Activated CD4-positive, alpha-beta memory T cell treated with anti-CD3 and anti-CD28 coated beads for 36 hours (primary cell): ENCODE measurements at places on chromosomes 6 and 20.

DNA sequence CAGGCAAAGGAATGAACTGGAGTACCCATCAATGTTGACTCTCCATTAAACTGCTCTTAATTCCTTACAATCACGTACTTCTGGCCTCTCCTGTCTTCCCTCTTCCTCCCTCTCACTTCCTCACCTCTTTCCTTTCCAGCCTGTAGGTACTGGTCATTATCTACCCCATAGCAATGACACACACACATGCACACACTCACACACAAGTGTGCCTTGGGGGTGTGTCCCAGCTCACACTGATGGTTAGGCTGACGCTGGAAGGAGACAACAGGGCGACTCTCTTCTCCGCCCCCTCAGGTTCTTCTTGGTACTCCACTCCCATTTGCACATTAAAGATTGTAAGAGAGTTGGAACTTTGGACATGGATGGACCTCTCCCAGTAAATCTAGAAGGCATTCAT lies 14.0 kb upstream of the SERPINB9 start:
- DNase-seq = no peak

DNA sequence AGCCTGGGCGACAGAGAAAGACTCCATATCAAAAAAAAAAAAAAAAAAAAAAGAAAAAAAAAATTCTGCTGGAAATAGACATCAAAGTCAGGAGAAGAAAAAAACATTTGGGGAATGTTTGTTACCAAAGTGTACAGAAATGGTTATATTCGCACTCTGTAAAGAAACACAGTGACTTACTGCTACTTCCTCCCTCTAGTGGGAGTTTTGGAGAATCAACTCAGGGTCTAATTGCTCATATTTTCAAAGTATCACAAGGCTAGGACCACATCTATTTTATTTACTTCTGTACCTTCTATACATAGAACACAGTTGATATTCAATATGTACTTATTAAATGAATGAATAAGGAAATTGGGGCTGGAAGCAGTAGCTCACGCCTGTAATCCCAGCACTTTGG lies 24.4 kb downstream of the ARG1 start:
- DNase-seq = no peak

DNA sequence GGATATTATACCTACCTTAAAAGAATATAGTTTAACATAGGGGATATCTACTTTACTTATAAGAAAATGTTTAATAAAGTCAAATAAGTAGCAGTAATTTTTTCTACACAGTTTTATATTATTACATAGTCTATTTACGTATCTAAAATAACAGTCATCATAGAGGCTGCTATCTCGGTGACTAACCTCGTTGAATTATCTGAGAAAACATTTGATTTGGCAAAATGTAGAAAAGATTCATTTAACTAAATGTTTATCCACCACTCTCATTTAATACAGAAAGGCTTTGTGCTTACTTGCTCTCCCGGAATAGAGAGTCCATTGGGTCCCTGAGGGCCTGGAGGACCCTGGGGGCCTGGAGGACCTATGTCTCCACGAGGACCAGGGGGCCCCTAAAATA lies 103.6 kb downstream of the COL12A1 start:
- DNase-seq = no peak

GRCh38 chr6:90538278-90539046 lies 48.4 kb downstream of the MAP3K7 start:
- DNase-seq = no peak

DNA sequence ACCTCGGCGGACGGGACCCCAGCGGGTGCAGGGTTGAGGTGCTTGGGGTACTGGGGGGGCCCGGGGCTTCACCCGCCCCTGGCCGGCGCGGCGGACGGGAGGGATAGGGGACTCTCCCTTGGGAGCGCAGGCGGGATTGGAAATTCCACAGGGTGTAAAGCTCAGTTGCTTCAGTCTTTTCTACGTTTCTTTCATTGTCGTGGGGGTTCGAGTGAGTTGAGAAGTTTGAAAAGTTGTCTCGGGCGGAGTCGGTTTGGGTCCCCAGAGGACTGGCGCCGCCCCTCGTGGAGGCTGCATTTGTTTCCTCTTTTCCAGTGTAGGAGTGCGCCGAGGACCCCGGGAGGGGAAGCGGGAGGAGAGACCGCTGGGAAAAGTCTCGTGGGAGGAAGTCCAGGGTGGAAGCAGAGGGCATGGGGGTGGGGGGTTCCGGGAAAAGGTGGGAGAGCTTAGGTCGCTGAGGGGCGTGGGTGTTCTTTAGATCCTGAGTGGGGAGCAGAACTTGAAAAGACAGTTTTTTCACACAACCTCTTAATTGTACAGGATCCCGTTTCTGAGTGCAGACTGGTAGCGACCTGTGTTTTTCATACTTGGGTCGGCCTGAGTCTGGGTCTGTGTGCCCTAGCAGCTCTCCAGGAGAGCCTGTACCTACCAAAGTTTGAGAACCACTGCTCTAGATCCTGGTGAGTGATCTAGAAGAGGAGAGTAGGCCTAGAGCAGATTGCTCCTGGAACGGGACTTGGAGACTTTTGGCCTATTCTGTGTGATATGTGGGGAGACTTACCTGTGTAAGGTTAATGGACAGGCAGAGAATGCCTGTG lies 495 bp downstream of the FAM83B start:
- no peak for DNase-seq

- DNase-seq = peak; percentile 15
Measured at GRCh38 chr6:150857062-150857944, 8.2 kb upstream of the MTHFD1L start.

- DNase-seq = no peak
Measured at GRCh38 chr6:90149280-90149679, 147.4 kb downstream of the BACH2 start.

GRCh38 chr6:42106112-42107023 lies 36.1 kb downstream of the C6orf132 start:
- no peak for DNase-seq

DNA sequence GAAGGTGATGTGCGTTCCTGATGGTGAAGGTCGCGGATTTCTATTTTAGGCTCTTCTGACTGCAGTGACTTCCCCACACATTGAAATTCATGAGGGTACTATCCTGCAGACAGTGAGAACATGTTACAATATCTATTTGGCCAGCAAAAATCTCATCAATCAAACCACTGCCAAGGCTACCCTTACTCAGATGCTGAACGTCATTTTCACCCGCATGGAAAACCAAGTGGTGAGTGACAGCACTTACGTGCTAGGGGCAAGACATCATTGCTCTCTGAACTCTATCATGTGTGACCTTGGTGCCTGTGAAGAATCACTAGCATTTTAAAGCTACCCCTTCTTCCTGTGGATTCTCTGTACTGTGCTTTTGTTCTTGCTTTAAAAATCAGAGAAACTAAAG lies 31.1 kb downstream of the ARFGEF2 start:
- DNase-seq = no peak

GRCh38 chr6:169530752-169531123 lies 171.1 kb downstream of the WDR27 start:
- DNase-seq = peak; percentile 14

DNA sequence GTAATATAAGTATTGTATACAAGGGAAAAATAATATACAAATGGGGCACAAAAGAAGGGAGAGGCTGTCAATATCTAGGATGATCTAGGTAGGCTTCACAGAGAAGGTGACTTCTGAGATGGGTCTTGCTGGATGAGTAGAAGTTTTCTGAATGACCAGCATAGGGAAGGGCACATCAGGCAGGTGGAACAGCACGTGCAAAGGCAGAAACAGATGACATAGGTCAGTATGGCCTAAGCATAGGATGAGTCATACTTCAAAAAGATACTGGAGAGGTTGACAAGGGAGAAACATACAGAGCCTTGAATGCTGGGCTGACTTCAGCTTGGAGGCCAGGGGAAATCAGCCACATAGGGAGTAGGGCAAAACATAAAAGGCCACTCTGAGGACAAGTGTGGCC lies 31.9 kb upstream of the SIRPA start:
- DNase-seq = no peak

DNA sequence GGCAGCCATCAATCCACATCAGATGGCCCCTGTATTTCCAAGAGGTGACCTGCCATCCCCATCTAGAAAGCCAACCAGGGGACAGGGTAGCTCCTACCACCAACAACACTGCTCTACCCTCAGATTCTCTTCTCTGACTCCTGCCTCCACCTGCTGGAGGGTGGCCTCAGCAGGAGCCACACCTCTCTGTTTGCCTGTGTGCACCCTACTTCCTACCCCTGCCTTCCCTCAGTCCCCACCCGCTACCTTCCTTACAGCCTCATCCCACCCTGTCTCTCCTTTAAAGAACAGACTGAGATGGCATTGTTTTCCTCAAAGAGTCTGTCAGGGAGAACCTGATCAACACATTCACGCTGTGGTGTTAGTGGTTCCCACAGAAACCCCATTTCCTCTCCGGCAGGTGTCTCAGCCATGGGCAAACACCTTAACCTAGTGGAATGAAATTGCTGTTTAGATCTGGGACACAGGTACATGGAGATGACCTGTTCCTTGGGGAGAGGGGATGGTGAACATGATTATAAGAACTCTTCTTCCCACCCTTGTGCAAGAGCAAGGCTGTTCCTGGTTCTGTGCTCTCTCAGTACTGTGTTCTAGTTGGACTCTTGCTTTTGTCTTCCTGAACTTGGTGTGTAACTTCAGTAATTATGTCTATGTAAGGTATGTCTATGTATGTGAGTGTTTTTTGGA lies 1.8 kb downstream of the ENTPD6 start:
- DNase-seq = peak; percentile 41

DNA sequence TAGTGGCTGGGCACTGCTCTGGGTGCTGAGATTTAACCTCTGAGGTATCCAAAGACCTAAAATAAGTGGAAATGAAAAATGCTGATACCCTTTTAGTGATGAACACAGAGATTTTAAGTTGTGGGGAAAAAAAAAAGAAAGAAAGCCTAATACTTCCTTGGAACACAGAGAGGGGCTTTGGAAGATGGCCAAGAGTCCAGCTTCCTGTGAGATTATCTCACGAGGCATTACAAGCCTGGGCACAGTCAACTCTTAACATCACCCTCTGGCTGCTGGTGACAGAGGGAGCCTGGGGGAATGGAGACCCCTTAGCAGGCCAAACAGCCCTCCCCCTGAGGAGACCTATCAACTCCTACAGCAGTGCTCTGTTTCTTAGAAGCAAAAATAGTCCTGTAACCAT lies 19.7 kb downstream of the BTN2A1 start:
- DNase-seq = no peak

DNA sequence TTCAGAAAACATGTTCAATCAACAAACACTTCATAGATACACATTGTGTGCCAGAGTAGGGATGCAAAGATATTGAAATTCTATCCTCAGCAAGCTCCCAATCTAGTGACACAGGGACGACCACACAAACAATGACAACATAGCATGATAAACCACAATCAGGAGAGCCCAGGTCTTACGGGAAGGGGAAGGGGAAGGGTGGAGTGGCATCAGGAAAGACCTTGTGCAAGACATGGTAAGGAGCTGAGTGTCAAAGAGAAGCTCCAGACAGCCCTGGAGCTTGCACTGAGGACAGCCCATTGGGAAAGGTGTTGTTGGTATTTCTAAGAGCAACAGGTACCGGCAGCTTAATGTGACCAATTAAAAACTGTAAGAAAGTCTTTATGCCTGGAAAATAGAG lies 103.6 kb downstream of the PDE7B start:
- no peak for DNase-seq

DNA sequence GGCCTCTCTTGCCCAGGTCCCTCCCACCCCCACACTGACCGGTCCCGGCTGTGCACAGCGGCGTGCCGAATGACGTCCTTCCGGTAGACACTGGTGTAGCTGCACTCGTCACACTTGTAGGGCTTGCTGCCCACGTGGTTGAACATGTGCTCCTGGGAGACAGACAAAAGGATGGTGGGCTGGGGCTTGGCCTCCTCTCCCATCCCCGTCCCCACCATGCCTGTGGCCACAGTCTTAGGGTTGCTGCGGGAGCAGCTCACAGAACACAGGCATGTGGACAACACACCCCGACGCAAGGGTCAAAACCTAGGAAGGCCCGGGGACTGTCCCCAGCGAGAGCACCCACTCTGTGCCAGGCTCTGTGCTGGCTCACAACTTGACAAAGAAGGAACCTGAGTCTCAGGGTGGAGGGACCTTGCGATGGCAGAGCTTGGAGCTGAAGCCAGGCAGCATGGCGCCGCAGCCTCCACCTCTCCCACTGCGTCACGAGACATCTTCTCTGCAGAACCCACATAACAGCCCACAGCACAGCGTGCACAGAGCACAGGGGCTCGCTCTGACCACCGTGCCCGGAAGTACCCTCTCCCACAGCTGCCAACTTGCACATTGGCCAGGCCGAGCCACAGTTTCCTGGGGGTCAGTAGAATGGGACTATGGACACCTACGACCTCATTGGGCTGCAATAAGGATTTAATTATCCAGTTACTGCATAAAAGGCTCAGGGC lies 9.8 kb downstream of the ZNF335 start:
- no peak for DNase-seq

- DNase-seq = no peak
Measured at GRCh38 chr6:86192123-86192522, 549.4 kb upstream of the SYNCRIP start.

- DNase-seq = no peak
Measured at GRCh38 chr6:158512809-158513208, 47.1 kb upstream of the TMEM181 start.

GRCh38 chr6:134074151-134075055 lies 22.0 kb upstream of the SLC2A12 start:
- DNase-seq = no peak

DNA sequence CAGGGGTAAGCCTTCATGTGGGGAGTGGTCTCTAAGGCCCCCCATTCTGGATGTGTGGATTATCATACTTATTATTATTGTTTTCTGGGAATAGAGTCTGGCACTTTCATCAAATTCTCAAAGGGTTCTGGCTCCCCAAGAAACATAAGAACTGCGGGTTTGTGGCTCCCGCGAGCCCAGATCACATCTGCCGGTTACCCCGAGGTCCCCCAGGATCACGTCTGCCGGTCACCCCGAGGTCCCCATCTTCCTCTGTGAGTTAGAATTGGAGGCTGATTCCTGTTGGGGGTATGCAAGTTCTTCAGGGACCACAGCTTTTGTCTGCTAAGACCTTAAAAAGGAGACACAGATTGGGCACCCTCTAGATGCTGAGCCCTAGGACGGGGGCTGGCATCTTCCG lies 116.7 kb upstream of the FRMD1 start:
- no peak for DNase-seq

GRCh38 chr6:135496800-135497411 lies 634 bp downstream of the AHI1 start:
- no peak for DNase-seq

- DNase-seq = no peak
Measured at GRCh38 chr6:130775411-130776012, 51.7 kb upstream of the SMLR1 start.

DNA sequence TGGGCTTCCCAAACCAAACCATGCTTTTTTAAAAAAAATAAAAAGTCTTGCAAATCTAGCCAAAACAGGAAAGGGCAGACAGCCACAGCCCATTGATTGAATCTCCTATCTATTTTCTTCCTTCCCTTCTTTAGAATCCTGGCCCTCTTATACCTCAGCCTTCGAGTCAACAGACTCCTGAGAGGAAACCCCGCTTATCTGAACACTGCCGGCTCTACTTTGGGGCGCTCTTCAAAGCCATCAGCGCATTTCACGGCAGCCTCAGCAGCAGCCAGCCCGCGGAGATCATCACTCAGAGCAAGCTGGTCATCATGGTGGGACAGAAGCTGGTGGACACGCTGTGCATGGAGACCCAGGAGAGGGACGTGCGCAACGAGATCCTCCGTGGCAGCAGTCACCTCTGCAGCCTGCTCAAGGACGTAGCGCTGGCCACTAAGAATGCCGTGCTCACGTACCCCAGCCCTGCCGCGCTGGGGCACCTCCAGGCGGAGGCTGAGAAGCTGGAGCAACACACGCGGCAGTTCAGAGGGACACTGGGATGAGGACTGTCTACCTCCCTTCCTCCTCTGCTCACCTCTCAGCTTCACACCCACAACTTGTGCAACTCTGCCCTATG lies 10.1 kb upstream of the RTF2 start:
- DNase-seq = no peak

- DNase-seq = no peak
Measured at GRCh38 chr6:78700991-78701390, 166.4 kb upstream of the IRAK1BP1 start.
